ENCODE measurements at places on chromosomes 3 and 15.

- no peak for DNase-seq
Measured at GRCh38 chr3:3443482-3443881, 264.0 kb upstream of the CRBN start.

DNA sequence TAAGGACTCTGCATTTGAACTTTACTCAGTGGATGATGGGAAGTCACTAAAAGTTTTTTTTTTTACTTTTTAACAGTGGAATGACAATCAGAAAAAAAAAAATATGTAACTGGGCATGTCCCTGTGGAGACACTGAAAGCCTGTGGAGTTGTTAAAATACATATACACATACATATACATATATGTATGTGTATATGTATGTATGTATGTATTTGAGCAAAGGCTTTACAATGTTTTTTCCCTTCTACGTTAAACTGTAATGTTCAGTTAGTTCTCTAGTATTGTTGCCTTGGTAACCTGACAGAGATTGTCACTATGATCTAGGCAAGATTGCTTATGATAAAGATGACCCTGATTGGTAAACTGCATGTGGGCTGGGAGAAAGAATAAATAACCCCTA is 30.3 kb downstream of the NSUN3 start:
- DNase-seq: no peak

- DNase-seq: no peak
Measured at GRCh38 chr3:4462369-4463040, 4.6 kb downstream of the SUMF1 start.

- DNase-seq: no peak
Measured at GRCh38 chr3:171574556-171575240, 114.5 kb upstream of the TNIK start.

DNA sequence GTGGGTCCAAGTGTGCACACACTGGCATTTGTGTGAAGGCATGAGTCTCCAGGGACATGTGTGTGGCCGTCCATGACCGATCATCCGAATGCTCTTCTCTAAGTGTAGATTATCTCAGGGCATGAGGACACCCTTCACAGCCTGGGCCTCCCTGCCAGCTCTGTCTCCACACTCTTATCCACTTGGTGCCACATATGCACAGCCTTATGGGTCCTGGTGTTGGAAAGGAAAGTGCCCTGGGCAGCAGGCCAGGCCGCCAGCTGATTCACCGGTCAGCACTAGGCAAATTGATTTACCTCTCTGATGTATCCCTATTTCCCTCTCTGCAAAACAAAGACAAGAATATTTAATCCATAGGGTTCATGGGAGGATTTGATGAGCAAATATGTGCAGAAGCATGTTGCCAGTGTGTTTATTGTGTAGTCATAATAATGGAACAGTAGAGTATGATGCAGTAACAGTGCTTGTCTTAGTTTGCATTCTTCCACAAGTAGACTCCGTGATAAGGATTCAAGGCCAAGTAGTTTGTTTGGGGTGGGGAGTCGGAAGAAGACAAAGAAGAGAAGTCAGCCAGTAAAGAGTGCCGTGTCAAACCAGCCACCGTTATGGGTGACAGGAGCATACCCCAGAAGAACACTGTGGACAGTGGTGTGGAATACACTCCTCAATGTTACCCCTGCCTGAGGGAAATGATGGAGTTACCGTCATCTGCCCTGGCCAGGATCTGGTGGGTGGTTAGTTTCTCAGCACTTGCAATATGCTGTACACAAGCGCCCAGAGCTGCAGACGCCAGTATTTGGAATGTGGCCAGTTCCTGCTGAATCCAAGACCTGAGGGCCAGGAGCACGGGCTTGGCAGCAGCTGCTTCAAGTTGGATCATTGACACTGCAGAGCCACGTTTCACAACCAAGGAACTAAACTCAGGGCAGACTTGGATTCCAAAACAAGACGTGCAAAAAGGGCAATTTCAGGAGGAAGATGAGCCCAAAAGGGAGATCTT is 85.1 kb downstream of the MTHFS start:
- DNase-seq: no peak

DNA sequence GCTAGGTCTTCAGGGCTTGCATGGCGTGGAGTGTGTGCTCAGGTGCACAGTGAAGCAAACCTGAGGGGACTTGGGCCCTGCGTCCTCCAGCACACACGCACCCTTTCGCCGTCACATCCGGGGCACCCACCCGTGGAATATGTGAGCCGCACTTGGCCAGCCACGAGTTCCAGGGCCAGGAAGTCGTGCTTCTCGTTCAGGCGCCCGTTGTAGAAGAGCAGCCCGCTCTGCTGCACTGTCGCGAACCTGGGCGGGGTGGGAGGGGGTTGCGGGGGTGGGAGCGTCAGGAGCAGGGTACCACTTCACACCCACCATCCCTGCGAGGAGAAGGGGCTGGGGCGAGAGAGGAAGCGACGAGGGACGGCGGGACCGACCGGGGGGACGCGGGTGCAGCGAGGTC is 7.1 kb downstream of the CELSR3 start:
- no peak for DNase-seq

DNA sequence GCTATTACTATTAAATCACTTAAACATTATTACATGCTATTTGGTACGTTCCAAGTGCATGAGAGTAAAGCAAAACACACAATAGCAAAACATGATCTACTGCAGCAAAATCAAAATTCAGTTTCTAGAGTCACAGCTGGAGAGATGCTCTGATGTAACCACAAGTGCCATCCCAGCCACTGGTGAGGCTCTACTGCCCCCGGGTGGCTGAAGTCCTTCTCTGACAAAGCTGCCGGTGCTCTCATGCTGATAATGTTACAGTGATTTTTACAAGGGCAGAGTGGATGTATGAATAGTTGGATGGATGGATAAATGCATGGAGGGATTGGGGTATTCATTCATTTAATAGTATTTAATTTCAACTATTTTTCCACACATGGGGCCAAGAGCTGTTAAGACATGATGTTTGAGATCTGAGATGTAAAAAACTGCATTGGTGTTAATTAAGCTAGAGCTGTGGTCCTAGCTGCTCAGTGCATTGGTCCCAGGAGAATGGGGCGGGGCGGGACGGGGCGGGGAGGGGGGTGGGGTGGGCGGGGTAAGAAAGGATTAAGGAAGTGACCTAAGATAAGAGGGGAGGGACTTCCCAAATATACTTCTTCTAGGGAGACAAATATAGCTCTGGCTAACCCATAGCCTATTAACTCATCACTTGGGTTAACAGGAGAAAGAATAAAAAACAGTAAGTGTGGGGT is 5.3 kb upstream of the SPESP1 start:
- peak; percentile 48 for DNase-seq

DNA sequence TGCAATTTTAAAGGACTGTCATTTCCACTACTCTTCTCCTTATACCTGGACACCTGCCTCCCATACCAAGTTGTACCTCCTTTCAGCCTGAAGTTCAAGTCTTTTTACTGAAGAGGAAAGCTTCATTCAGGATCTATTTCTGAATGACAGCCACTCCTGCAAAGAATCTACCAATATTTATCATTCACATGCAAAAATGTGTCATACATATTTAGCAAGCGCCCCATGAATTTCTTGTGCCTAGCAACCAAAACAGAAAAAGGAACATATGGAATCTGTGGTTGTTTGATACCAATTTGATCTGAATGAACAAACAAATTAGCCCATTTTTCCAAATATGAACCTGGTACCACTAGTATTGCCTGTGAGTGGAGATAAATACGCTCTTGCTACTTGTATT is 16.8 kb downstream of the GJD2 start:
- DNase-seq: no peak

DNA sequence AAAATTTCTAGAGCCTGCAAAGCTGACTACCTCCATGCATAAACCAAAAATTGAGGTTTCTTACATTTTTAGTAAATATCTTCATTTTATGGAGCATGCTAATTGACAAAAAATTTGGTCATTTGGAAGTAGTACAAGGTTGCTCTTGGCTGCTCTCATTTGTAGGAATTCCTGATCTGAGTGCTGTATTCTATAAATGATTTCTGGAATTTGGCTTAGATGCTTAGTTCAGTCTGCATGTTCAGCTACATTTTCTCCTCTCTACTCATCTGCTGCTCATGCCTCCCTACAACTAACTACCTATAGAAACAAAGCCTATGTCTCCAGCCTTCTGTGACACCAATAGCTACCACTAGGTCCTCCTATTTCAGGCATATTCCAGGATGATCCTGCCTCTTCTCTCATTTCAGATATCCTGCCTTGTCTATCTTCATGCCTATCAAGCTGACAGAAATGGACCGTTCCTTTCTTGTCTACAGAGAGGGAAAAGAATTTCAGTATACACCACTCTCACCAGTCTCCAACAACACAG is 901.1 kb downstream of the TBL1XR1 start:
- DNase-seq: no peak

GRCh38 chr3:168002786-168003368 is 92.8 kb downstream of the GOLIM4 start:
- no peak for DNase-seq

DNA sequence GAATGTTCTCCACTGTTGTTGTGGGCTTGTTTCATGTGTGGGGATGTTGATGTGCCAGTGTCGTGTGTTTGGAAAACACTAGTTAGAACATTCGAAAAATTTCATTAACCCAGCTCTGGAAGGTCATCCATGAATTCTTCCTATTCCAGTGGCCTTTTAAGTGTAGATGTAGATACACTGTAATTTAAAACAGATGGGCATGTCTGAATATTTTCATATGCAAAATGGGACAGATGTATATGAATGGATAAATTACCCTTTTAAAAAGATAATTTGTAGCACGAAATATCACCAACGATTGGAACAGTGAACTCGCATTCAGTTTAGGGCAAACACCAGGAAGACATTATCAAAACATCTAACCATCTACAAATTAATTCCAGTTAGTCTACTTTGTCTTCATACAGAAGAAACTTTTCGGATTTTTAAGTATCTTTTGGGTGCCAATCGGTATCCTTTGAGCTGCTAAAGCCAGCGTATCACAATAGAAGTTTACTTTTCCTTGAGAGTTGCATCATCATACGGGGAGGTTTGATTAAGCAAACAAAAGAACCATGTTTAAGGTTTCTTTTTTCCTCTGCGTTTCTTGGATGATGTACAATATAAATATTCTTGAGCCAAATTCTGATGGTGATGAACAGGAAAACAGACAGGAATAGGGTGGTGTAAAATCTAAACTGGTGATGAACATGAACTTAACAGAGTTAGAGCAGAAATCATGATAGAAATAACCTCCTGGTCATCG is 528.1 kb downstream of the FOXP1 start:
- DNase-seq: no peak

DNA sequence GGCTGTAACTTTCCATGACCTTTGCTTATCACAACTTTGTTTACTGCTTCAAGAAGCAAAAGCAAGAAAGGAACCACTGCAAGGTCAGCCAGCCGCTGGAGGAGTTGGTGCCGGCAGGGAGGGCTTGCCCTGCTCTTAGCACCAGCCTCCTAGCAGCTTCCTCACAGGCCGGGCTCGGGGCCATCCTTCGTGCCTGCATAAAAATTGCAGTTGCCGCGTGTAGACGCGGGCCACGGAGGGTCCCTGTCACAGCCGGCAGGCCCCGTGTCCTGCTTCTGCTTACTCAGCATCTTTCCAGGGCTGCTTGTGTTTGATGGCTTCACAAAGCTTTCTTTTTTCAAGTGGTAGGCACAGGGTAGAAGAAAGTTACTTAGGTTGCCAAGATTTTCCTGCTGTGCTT is 84.4 kb downstream of the PGPEP1L start:
- no peak for DNase-seq

DNA sequence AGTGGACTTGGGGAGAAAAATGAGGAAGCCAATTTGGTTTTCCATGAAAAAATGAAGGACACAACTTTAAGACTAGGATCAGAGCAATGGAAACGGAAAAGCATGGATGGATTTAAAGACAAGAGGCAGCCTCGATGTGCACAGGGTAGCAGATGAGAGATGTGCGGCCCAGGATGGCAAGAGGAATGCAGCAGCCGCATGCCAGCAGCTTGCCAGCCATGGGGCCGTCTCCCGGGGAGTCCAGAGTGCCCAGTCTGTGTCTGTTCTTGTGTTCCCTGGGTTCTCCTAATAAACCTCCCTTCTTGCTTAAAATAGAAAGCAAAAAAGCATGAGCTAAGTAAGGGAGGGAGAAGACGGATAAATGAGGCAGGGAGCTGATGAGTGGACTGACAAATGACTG is 68.0 kb upstream of the IQSEC1 start:
- DNase-seq: no peak

- DNase-seq: no peak
Measured at GRCh38 chr15:55775316-55775715, 32.4 kb upstream of the PRTG start.

- DNase-seq: no peak
Measured at GRCh38 chr15:82571722-82572222, 31.5 kb upstream of the RPS17 start.

DNA sequence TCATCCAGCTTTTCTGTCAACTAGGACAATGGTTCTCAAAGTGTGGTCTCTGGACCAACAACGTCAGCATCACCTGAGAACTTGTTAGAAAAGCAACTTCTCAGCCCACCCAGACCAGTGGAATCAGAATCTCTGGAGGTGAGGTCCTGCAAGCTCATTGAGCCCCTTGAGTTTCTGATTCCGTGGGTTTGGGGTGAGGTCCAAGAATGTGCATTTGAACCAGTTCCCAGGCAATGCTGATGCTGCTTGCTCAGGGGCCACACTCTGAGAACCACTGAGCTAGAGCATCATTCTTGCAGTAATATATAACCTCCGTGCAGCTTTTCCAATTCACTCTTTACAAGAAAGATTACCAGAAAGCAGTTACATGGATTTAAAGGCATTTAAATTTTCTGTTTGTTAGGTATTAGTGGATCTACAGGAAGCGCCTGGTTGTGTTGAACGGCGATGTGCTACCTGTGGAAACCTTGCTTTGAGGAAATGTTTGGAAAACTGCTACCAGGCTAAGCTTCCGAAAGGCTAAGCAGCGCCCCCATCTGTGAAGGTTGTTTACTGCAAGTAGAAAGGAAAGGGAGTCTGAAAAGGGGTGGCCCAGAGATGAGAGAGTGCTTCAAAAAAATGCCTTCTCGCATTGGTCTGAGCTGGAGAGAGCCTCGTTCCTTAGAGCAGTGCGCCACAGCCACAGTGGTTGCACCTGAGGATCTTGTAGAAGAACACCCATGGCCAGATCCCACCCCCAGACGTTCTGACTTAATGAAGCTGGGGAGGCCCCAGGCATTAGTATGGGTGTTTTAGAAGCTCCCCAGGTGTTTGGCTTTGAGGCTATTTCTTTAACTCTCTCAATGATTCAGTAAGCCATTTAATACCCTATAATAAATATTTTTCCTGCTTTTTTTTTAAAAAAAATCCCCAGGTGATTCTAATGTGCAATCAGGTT is 50.0 kb downstream of the RLBP1 start:
- no peak for DNase-seq

DNA sequence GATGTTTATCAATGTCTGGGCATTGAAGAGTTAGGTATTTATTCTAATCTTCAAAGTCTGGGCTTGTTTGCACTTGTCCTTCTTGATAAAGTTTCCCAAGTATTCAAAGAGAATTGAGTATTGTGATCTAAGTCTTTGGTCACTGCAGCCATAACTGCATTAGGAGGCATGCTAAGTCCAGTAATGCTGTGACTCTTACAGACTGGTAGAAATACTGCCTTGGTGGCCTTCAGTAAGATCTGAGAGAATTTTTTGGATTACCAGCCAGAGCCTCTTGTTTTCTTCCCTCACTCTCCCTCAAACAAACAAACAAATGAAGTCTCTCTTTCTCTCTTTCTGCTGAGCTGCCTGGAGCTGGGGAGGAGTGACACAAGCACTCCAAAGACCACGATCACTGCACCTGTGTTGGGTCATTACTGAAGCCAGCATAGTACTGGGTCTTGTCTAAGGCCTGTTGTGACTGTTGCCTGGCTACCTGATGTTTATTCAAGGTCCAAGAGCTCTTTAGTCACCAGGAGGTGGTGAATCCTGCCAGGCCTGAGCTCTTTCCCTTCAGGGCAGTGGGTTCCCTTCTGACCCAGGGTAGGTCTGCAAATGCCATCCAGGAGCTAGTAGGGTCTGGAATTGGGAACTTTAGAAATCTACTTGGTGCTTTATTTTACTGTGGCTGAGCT is 14.8 kb upstream of the RBP2 start:
- DNase-seq: no peak

Measured in GM12891 (cell line).